Stimulated activated CD4-positive, alpha-beta T cell treated with anti-CD3 and anti-CD28 coated beads, TNF-alpha, amount 100 ng/mL, for 1 hour (primary cell): ENCODE measurements at places on chromosomes 4 and X.

DNA sequence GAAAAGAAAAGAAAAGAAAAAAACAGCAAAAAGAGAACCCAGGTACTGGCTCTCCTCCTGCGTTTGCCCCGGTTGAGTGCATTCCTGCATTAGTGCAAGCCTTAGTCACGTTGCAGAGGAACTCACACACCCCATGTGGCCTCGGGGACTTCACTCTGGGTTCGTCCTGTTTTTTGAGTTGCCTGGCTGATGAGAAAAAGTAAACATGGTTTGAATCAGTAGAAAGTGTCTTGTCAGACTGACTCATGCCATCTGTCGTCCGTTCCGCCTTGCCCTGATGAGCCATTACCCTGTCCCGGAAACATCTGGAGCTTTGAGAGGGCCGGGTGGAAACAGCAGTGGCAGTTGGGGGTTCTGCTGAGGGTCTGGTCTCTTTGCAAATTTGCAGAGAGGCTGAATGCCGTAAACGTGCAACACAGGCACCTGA is 16.3 kb downstream of the CD99 start:
- no peak for DNase-seq

DNA sequence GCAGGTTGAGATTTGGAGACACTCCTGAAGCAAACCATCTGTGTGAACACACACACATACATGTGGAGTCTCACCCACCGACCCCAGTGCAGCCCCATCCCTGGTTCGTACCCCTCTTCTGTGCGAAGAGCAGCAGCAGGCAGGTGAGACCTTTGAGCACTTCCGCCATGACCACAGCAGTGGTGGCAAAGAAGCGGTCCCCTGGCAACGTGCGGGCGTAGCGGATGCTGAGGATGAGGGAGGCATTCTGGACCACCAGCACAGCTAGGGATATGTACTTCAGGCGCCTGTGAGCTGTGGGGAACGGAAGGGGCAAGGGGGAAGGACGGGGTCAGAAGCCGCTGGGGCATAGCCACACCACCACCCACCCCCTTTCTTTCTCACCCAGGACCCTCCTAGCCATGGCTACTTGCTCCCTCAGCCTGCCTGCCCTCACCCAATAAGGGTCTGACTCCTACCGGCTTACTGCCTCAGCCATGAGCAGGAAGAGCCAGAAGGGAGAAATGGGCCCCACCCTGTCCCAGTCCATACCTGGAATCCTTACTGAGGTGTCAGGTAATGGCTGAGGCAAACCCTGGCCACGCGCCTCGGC is 1.6 kb downstream of the SLC35A2 start:
- no peak for DNase-seq

- DNase-seq, result no peak
Measured at GRCh38 chr4:52716364-52717151, 34.7 kb downstream of the ERVMER34-1 start.

DNA sequence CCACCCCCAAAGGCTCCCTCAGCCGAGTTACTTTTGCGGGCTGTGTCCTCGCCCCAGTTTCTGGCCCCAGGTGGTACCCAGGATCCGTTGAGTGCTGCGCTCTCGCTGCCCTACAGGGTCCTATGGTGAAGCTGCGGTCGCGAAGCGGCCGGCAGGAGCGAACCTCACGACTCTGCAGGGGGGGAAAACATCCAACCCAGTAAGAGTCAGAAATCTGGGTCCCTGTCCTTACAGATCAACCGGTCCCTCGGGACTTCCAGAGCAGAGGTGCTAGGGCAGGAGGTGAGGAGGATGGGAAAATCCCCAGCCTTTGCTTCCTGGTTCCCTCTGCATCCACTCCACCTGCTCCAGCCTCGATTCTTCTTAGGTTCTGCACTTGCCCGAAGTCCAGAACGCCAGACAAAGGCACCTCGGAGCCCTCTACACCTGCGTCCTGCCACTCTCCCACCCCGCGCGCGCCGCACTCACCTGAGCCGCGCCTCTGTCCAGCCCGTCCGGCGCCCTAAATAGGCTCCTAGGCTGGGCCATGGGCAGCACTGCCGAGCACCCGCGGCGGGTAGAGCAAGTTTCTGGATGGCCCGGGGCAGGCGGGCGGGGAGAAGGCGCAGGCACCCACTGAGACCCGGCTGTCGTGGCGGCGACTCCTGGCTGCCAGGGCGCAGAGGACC is at the start of gene HS3ST1:
TSS of gene HS3ST1 (minus strand) at position 664 of the 668 bp plus-strand sequence. CDS start 28,889 bp downstream, outside the sequence.
- no peak for DNase-seq

- DNase-seq, result no peak
Measured at GRCh38 chr4:162557516-162558106, 393.8 kb upstream of the FSTL5 start.

- no peak for DNase-seq
Measured at GRCh38 chrX:109954955-109955354, 48.0 kb upstream of the TMEM164 start.

DNA sequence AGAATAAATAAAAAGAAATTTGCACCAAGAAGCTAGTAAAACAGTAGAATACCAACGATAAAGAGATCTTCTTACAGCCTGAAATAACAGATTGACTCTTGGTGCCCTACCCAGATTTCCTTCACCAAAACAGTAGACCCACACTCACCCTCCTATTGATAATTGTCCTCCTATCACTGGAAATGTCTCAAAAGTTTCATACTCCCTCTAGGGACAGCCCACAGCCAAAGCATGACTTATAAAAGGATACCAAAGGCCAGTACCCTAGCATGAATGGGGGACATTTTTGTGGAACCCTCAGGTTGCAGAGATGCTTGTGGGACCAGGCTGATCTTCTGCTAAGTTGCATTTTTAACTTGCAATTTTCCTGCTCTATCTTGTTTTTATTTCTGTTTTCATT is 104.1 kb downstream of the INPP4B start:
- DNase-seq, result no peak

GRCh38 chrX:8848441-8848840 is 47.3 kb upstream of the FAM9A start:
- DNase-seq, result no peak

- DNase-seq, result no peak
Measured at GRCh38 chr4:84089652-84090437, 409.2 kb downstream of the NKX6-1 start.

DNA sequence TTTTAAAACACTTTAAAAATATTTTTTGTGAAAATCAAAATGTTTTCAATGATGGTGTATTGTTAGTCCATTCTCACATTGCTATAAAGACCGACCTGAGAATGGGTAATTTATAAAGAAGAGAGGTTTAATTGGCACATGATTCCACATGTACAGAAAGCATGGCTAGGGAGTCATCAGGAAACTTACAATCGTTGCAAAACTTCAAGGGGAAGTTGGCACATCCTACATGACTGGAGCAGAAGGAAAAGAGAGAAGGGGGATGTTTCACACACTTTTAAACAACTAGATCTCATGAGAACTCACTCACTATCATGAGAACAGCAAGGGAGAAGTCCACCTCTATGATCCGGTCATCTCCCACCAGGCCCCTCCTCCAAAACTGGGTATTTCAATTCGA is 110.7 kb downstream of the TMEM47 start:
- DNase-seq, result no peak

- no peak for DNase-seq
Measured at GRCh38 chrX:109818976-109819375, 85.9 kb upstream of the ACSL4 start.

GRCh38 chr4:143289370-143289769 is 47.3 kb upstream of the GAB1 start:
- no peak for DNase-seq

- no peak for DNase-seq
Measured at GRCh38 chr4:94831607-94832006, 73.9 kb downstream of the BMPR1B start.

- no peak for DNase-seq
Measured at GRCh38 chrX:12973561-12974304, 1.2 kb upstream of the TMSB4X start.

GRCh38 chr4:153611679-153612078 is 72.4 kb upstream of the TLR2 start:
- no peak for DNase-seq

DNA sequence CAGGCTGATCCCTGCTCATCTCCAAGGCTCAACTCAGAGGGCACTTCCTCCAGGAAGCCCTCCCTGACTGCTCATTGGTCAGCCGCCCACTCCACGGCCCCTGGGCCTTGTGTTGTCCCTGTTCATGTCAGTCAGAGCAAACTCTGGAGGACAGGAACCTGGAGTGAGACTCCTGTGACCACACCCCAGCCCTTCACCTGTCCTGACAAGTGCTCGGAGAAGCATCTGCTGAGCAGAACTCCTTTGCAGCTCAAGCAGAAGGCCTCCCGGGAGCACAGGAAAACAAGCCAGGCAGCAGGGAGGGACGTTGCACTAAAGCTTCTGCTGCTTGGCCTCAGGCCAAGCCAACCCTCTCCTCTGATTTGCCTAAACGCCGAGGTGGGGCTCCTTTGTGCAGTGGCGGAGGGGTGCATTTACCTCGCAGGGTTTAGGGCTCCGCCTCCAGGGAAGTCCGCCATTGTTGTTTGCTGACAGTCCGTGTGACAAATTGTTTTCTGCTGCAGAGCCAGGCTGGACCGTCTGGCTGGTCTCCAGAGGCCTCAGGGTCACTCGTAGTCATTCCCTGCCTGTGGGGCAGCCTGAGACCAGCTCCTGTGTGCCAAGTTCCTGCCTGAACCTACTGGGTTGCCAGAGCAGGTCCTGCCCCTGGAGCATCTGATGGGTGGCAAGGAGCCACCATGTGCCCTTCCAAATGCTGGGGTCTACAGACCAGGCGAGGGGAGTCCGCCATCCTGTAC is 61.8 kb downstream of the C4orf50 start:
- no peak for DNase-seq

GRCh38 chrX:11374570-11374969 is 81.4 kb downstream of the AMELX start:
- no peak for DNase-seq

GRCh38 chrX:37652589-37653231 is 32.9 kb upstream of the XK start:
- no peak for DNase-seq

DNA sequence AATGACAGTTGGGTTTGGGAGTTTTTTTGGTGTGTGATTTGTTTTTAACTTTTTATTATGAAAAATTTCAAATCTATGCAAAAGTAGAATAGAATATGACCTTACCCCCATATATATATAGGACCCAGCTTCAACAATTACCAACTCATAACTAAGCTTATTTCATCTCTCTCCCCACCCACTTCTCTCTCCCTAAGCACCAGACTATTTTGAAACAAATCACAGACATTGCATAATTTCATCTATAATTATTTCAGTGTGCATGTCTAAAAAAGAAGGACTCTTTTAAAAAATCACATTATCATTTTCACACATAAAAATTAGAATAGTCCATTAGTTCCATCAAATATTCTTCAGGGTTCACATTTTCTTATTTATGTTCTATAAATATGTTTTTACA is 28.3 kb upstream of the NKX6-1 start:
- no peak for DNase-seq

DNA sequence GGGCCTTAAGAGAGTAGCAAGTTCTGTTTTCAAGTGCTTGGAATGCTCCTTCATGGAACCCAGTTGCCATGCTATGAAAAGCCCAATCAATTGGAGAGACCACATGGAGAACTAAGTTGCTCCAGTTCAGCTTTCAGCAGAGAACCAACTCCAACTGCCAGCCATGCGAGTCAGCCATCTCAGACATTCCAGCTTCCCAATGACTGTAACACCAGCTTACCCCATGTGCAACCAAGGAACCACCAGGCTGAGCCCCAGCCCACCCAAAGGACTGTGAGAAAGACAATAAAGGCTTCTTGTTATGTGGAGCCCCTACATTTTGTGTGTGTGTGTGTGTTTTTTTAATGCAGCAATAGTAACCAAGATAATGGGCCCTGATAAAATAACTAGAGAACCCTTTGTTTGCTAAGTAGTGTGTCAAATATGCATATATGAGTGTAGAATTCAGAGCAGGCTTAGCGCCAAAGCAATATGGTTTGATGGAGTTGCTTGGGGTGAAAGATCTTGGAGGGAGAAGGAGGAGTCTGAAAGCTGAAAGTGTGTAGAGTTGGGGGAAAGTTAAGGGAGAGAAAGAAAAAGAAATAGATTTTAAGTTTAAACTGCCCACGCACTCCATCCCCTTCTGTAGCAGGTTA is 35.0 kb upstream of the CCKAR start:
- no peak for DNase-seq

DNA sequence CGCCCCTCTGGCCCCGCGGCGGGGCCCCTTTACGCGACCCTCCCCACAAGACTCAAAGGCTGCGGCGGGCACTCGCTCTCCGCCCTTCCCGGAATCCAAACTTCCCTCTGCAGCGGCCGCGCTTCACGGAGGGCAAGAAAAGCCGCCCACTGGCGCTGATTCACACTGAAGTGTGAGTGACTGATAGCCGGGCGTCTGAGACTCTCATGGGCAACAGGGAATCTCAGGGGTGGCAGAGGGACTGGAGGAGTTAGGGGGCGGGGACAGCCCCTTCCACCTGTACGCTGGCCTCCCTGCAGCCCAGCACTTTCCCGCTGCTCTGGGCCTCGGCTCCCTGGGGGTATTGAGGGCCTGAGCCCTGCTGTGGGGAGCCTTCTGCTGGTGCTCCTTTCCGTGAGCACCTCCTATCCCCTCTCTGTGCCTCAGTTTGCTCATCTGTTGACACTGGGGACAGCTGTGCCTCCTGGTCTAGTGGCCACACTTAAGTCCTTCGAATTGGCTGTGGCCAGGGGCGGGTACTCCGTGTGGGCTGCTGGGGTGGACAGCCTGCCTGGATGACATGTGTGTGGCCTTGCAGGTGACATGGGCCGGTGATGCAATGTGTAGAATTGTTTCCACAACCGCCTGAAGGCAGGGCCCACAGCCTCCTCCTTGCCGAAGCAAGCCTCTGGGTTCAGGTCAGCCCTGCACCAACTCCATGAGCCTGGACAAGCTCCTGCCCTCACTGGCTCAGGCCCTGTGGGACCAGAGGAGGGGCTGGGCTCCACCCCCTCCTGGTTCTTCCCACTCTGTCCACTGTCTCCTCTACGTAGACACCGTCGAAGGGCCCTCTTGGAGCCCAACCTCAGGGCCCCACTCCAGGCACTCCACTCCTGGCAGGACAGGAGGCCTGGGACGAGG is 951 bp downstream of the SH3BP2 start:
- no peak for DNase-seq

- no peak for DNase-seq
Measured at GRCh38 chr4:12791536-12791935, 692.6 kb downstream of the RAB28 start.

DNA sequence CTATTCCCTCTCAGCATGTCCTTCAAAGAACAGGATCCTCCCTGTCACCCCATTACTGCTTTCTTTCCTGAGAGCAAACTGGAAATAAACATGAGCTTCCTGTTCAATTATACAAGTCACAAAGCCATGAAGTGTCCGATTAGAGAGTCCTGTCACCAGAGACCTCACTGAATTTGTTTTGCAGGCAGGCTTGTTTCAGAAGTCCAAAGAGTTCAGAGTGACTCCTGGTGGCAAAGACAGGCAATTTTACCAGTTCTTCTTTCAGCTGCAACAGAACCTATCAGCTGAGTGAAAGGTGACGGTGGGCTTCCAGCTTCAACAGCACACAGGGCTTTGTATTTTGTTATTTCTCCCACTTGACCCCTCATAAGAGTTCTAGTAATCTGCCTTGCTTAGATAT is 6.4 kb downstream of the ELK1 start:
- DNase-seq, result no peak

GRCh38 chr4:105560421-105560848 is 8.0 kb downstream of the ARHGEF38 start:
- DNase-seq, result no peak
